A172 (cell line): ENCODE measurements at places on chromosomes 7 and 10.
A peak's percentile ranks its signal among the peaks of the same experiment; 100 is the strongest.

DNA sequence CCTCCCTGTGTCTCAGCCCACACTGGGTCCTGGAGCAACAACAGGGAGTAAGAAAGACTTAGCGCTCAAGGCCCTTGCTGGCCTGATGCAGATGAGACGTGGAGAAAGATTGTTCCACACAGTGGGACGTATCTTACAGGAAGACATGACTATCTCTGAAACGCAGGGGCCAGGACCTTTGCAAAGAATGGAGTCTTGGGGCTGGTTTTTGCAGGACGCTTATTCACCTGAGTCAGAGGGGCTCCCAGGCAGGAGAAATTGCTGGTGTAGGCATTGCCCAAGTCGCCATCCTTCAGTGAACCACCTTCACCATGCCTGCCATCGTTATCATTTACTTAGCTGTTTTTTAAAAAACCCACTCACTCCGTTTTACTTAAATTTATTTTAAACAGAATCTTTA, 11.8 kb upstream of the GDF10 start:
- DNase-seq: no peak

DNA sequence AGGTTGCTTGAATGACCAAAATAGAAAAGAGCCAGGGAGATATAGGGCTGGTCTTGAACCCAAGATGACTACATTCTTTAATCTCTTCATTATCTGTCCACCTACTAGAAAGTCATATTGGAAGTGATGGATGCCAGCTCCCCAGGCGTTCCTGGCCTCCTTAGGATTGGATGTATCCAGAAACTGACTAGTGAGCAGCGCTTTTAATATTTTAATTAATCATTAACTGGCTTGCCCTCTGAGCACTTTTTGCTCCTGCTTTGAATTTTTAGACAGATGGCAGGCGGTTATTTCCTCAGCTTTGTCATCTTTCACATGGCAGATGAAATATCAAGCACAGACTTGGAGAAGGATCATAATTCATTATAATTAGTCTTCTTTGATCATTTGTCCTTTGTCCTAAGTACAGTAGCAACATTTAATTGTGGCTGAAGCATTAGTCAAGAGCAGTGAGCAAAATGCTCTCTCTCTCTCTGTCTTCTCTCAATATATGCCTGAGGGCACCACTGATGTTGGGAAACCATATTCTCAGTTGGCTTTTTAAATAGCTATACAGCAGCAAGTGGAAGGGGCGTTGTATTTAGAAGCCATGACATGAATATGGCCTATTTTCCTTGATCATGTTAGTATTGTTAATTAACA, 588.0 kb downstream of the NRG3 start:
- DNase-seq: no peak

GRCh38 chr10:28841625-28842024, 164.3 kb downstream of the BAMBI start:
- peak; percentile 53 for DNase-seq

- no peak for DNase-seq
These were observed 22.0 kb upstream of the LMTK2 start for GRCh38 chr7:98084631-98085030.

- no peak for DNase-seq
These were observed 721 bp downstream of the ARL3 start for GRCh38 chr10:102713539-102713813.

DNA sequence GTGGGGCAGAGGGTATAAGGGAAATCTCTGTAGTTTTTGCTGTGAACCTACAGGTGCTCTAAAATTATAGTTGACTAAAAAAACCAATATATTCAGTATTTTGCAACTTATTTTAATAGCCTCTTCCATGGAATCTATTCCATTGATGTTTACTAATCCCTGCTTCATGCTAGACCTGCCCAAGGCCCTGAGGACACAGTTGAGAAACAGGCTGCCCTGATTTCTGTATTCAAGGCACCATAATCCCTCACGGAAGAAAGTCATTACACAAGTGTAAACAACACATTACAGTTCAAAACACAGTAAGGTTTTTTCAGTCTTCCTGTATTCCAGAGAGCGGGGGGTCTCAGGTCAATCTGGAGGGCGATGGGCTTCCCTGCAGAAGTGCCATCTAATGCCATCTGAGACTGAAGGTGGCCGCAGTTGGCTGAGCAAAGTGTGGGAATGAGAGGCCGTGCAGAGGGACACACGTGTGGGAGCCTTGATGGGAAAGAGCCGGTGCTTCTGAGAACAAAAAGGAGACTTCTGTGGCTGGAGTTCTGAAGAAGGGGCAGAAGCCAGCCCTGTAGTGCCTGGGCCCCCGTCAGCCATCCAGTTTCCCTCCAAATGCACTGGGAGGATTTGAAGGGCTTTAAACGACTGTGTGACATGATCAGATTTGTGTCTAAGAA, 146.9 kb downstream of the PTPN20 start:
- no peak for DNase-seq

DNA sequence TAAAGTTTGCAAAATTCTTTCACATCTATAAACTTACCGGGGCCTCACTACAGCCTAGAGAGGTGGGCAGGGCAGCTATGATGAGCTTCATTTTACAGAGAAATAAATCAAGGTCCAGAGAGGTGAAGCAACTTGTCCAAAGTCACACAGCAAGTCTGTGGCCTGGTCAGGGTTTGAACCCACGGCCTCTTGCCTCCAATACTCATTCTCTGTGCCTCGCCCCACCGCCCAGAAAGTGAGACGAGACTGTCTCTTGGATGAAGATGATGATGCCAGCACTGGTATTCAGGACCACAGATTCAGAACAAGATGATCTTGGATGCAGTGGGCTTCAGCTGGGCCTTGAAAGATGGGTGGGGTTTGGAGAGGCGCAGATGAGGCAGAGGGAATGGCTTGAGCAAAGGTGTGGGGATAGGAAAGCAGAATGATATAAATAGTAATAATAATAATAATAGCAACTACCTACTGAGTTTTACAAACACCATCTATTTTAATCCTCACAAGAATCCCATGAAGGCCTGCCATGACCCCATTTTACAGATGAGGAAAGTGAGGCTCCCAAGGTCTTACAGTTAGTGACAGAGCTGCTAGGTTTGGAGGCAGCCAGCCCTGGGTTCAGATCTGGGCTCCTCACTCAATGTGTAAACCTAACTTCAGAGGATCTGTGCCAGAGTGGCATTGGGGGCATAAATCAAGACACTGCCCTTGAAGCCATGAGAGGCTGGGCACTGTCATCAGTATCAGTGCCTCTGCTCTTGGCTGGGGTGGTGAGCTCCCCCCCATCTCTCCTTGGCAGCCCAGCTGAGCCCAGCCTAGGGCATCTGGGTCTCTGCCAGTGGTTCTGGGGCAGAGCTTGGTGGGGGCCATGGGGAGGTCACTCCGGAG, 70.0 kb downstream of the NEURL1 start:
- DNase-seq: no peak

- DNase-seq: no peak
These were observed 159.5 kb upstream of the POT1 start for GRCh38 chr7:125089171-125089570.

- DNase-seq: no peak
These were observed 265.0 kb upstream of the TCERG1L start for GRCh38 chr10:131576341-131577177.

DNA sequence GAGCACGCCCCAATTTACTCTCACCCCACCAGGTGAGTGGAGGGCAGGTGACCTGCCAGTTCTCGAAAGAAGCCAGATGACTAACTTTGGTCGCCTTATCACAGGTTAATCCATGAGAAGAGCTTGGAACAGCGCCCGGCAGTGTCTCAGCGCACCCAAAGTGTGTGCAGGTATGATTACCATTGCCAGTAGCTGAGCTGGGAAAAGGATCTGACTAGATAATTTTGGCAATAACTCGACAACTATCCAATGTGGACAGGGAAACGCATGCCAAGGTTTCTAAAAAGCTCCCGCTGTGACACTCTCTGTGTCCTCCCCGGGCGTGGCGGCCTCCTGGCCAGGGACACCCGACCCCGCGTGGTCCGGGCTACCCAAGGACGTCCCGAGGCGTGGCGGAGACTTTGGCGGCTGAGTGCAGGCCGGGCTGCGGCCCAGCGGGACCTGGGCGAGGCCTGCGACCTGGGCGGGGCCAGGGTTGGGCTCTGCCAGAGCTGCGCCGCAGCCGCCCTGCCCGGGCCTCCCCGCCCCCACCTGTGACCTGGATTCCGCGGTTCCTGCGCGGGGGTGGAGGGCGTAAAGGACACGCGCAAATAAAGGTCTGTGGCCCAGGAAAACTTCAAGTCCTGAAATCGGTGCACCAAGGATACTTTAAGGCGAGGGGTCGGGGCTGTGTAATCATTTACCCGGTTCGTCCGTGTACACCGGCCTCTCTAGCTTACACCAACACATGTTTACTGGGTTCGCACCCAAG, 13.7 kb upstream of the WAPL start:
- DNase-seq: no peak

DNA sequence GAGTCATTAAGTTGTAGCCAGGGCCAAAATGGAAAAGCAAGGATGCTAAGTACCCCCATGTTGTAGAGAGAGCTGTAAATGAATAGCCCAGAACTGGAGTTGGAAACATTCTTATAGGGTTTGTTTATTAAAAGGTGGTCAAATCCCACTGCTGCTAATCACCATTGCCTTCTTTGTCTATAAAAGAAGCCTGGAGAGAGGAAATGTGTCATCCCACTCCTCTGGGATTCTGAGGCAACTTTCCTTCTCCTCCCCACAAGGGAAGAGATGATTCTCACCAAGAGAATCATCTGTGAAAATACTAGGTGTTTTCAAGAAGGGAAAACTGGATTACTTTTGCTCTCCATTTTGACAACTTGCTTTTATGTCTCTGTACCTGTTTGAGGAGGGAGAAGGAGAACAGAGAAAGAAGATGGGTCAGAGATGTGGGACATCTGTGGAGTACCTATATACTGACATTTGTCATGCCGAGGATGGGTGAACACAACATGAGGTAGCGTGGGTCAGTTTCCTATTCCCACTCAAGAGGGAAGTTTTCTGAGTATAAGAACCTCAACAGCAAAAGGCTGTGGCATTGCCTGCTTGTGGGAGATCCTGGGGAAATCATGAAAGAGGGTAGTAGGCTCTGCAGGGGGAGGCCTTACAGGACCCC, 262.2 kb downstream of the KIF20B start:
- peak; percentile 21 for DNase-seq

DNA sequence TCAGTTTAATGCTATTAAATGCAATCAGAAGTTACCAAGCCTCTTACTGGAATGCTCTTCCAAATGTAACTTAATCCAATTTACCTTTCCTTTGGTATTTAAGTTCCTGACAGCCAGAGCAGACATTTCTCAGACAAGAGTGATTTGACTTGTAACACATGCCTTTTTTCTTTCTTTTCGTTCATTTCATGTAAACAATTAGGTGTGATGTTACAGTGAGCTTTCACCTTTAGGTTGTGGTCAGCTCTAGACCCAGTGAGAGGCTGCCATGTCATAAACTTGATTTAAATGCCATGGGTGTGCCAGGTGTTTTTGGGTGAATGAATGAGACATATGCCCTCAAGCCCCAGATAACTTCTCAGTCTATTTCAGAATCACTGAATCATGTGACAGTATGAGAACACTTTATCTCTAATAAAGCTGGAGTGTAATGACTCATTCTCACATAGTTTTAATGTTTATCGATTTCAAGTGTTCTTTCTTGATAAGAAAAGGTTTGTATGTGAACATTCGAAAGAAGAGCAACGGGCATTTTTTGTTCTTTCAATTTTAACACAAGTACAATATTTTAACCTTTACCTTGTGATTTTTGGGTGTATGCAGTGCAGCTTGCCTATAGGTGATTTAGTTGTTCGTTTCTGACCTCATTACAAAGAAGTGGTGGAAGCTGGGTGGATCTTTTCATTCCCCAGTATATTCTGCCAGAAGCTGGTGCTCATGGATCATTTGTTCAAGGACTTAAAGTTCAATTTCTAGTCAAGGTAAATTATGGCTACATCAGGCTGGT, 61.5 kb downstream of the CHN2 start:
- peak; percentile 77 for DNase-seq

DNA sequence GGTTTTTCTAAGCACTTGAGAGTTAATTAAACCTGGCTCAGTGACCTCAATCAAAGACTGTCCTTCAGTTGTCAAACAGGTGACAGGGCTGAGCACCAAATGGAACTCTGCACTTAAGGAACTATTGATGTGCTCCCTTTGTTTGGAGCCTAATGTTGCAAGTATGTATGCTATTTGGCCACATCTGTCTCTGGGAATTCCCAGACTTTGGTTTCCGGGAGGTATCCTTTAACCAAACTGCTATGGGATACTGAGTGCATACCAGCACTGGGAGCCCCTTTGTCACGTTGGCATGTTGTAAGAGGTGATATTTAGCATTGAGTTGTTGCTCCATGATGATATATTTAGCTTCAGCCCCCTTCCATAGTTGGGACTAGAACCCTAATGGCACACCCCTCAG, 25.2 kb downstream of the ASZ1 start:
- no peak for DNase-seq

- no peak for DNase-seq
These were observed 253.1 kb upstream of the NEBL start for GRCh38 chr10:21150166-21150565.

GRCh38 chr7:94433224-94433623, 38.5 kb downstream of the COL1A2 start:
- no peak for DNase-seq

DNA sequence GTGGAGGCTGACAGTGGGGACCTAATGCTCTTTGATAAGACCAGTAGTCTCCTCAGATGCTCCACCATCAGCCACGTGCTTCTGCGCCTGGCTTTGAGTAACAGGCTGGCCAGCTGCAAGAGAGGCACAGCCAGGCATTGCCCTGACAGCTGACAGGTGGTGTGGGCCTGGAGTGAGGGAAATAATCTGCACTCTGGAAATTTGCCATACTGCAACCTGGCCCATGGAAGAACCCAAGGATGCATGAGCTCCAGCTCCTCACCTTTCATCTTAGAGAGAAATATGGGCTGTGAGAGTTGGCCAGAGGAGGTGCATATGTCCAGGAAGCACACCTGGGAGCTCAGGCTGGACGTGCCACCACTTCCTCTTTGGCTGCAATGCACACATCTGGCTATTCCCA, 118.9 kb downstream of the PLXDC2 start:
- no peak for DNase-seq

- DNase-seq: peak; percentile 46
These were observed 562 bp downstream of the GRK5 start for GRCh38 chr10:119207713-119208552.

GRCh38 chr7:67346876-67347275, 350.2 kb downstream of the TYW1 start:
- DNase-seq: no peak

- DNase-seq: no peak
These were observed 19.1 kb upstream of the INPP5F start for GRCh38 chr10:119706521-119707278.

GRCh38 chr7:55063061-55063460, 44.2 kb downstream of the EGFR start:
- no peak for DNase-seq

GRCh38 chr7:119959811-119960210, 313.2 kb upstream of the KCND2 start:
- no peak for DNase-seq
